DND-41 (cell line): ENCODE measurements at places on chromosomes 16 and 17.
A peak's percentile ranks its signal among the peaks of the same experiment; 100 is the strongest.

GRCh38 chr16:48082516-48082915 lies 73.3 kb downstream of the ABCC12 start:
- H3K36me3 ChIP-seq: no peaks in the 10 kb centered on the region
- H3K4me1 ChIP-seq: no peaks in the 10 kb centered on the region
- no peak overlapping the region for H3K27ac ChIP-seq
- peaks cover 4% of the 10 kb centered on the region for H3K27me3 ChIP-seq

DNA sequence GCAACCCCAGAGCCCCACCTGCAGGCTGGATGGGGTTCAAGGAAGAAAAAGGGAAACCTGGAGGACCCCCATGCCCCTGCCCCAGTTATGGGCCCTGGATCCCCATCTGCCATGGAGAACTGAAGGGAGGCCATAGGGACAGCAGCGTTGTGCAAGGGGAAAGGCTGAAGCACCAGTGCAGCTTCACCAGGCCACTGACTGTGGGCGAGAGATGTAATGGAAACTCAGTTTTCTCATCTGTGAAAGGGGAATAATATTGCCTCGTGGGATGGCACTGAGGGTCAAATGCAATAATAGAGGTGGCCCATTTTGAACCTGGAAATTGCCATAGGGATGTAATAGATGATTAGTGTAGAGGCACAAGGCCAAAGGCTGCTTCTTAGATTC lies 9.9 kb upstream of the TSPOAP1 start:
- peaks cover 92% of the 10 kb centered on the region for H3K4me1 ChIP-seq
- DNase-seq: no peak

- no peaks in the 10 kb centered on the region for H3K27me3 ChIP-seq
- no peaks in the 10 kb centered on the region for H3K4me1 ChIP-seq
- DNase-seq: no peak
- no peaks in the 10 kb centered on the region for H3K36me3 ChIP-seq
Observed at GRCh38 chr17:70374496-70374895, 205.2 kb downstream of the KCNJ2 start.

- no peaks in the 10 kb centered on the region for H3K36me3 ChIP-seq
- no peaks in the 10 kb centered on the region for H3K27me3 ChIP-seq
- no peak for DNase-seq
- H3K27ac ChIP-seq: no peak overlapping the region
- no peak overlapping the region for H3K4me3 ChIP-seq
Observed at GRCh38 chr17:21242026-21242697, 11.0 kb downstream of the NATD1 start.

GRCh38 chr17:44733753-44734152 lies 25.0 kb upstream of the ADAM11 start:
- no peaks in the 10 kb centered on the region for H3K27me3 ChIP-seq
- no peaks in the 10 kb centered on the region for H3K4me1 ChIP-seq
- H3K4me3 ChIP-seq: no peak overlapping the region
- peaks cover 59% of the 10 kb centered on the region for H3K36me3 ChIP-seq
- no peak overlapping the region for H3K27ac ChIP-seq
- DNase-seq: no peak

DNA sequence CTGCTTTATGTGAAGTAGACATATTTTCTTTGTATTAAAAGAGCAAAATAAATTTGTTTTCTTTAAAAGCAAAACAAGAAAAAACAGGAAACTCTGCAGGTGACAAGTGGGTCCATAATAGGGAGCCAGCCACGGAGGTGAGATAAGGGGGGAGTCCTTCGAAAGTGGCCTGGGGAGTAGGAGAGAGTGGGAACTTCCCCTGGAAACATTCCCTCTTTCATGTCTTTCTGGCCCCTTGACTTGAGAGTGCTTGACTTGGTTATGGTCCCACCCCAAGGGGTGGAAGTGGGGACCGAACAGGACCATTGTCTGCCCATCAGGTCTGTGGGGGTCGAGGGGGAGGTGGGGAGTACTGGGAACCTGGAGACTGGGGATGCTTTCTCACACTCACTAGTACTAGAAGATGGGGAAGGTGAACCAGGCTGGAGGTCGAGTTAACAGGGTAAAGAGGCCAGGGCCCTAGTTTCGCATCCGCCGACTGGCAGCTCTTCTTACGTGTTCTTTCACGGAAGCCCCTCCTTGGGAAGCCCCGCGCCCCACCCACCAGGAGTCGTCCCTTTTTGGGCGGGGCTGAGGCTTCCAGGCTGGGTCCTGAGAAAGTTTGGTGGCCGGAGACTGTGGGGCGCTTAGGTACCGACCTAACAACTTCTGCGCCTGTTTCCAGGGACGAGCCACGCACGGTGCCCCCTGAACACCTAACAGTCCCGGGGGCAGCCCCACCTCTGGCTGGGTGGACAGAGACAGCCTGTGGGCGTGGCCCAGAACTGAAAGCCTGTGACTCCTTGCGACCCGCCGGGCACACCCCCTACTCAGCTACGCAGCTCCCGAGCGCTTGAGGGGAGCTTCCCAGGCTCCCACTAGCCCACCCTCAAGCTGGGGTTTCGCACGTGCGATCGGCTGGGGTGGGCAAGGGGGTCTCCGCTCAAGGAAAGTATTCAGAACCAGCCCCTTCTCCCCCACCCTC lies 790 bp downstream of the TRADD start:
- H3K4me3 ChIP-seq: peak overlapping the region; percentile 85
- H3K27me3 ChIP-seq: no peaks in the 10 kb centered on the region
- H3K27ac ChIP-seq: peak overlapping the region; percentile 60

DNA sequence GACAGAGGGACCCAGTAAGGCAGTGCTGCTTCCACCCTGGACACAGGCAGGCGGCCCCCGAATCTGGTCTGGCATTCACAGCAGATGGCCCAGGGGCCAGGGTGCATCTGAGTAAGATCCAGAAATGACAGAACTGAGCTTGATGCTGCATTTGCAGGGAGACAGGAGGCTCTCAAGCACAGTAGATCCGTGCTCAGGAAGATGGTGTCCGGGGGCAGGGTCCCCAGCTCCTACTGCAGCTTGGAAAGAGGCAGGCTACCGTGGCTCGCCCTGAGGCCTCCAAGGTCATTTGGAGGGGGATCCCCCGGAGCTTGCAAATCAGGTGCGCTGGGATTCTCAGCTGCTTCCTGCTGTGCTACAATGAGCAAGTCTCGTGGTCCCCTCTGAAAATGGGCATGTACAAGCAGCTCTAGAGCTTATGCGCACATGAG lies 2.2 kb downstream of the C16orf95 start:
- DNase-seq: no peak
- H3K4me1 ChIP-seq: peaks cover 23% of the 10 kb centered on the region
- no peak overlapping the region for H3K27ac ChIP-seq
- H3K36me3 ChIP-seq: peaks cover 10% of the 10 kb centered on the region
- no peak overlapping the region for H3K4me3 ChIP-seq

GRCh38 chr17:67059372-67059771 lies 15.0 kb downstream of the CACNG1 start:
- DNase-seq: peak; percentile 1
- no peak overlapping the region for H3K4me3 ChIP-seq
- H3K27ac ChIP-seq: no peak overlapping the region
- H3K4me1 ChIP-seq: no peaks in the 10 kb centered on the region

DNA sequence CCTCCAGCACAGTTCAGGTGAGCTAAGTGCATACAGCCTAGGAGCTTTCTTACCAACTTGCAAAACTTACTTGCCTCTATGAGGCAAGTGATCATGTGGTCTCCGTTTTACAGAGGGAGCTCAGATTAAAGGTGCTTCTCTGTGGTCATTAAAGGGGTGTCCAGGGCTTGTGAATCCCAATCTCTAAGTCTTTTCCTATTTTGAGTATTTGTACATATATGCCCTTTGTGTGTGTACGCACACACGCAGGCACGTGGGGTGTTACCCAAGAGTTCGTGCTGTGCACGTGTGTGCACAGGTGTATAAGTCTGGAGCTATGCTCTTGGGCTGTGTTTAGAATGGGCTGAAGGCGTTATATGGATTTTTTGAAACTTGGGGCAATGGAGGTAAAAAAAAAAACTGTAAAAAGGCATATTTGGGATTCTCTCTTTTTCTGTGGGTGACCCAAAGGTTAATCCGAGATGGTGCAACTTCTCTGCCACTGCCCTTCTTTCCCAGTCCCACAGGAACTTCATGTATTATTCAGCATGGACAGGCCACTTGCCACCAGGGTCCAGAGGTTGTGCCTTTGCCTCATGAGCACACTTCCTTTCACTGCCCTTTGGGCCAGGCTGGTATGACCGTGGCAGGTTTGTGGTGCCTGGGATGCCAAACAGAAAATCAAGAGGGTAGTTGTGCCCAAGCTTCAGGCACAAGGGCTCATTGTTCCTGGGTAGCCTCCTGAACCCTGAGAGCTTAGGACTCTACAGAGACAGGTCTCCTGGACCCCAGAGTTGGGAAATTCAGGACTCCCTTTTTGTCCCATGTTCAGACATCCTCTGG lies 1.5 kb downstream of the ABCC3 start:
- peaks cover 8% of the 10 kb centered on the region for H3K27me3 ChIP-seq
- no peak overlapping the region for H3K4me3 ChIP-seq
- no peak for DNase-seq
- H3K4me1 ChIP-seq: no peaks in the 10 kb centered on the region
- no peak overlapping the region for H3K27ac ChIP-seq
- no peaks in the 10 kb centered on the region for H3K36me3 ChIP-seq

DNA sequence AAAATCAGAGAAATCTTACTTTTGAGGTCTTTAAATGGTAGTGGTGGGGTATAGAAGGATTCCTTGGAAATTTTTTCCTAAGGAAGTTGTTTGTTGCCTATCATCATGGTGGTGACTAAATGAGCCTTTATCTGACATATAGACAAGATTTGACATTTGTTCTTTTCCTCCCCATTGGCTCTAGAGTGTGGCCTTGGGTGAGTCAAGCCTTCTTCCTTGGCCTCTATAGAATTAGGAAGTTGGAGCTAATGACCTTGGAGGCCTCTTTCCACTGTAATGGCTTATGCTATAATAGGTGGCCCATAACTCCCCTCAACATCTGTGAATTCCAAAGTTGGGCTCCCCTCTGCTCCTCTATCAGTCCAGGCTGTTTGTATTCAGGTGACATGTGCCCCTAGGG lies 79.1 kb upstream of the HNF1B start:
- no peak overlapping the region for H3K4me3 ChIP-seq
- DNase-seq: no peak
- H3K27me3 ChIP-seq: peaks cover 9% of the 10 kb centered on the region
- no peak overlapping the region for H3K27ac ChIP-seq
- H3K36me3 ChIP-seq: no peaks in the 10 kb centered on the region
- H3K4me1 ChIP-seq: no peaks in the 10 kb centered on the region

GRCh38 chr17:57677301-57677700 lies 67.8 kb downstream of the CCDC182 start:
- H3K4me3 ChIP-seq: no peak overlapping the region
- DNase-seq: peak; percentile 3
- H3K36me3 ChIP-seq: peaks cover 82% of the 10 kb centered on the region

- H3K27ac ChIP-seq: no peak overlapping the region
- no peak overlapping the region for H3K4me3 ChIP-seq
- peaks cover 39% of the 10 kb centered on the region for H3K36me3 ChIP-seq
- H3K27me3 ChIP-seq: no peaks in the 10 kb centered on the region
- no peak for DNase-seq
Observed at GRCh38 chr16:57175896-57176295, 9.9 kb downstream of the PSME3IP1 start.

GRCh38 chr17:39747745-39748144 lies 10.0 kb downstream of the GRB7 start:
- no peak overlapping the region for H3K27ac ChIP-seq
- no peaks in the 10 kb centered on the region for H3K27me3 ChIP-seq
- no peak for DNase-seq
- peaks cover 4% of the 10 kb centered on the region for H3K4me1 ChIP-seq
- H3K36me3 ChIP-seq: no peaks in the 10 kb centered on the region
- H3K4me3 ChIP-seq: no peak overlapping the region

DNA sequence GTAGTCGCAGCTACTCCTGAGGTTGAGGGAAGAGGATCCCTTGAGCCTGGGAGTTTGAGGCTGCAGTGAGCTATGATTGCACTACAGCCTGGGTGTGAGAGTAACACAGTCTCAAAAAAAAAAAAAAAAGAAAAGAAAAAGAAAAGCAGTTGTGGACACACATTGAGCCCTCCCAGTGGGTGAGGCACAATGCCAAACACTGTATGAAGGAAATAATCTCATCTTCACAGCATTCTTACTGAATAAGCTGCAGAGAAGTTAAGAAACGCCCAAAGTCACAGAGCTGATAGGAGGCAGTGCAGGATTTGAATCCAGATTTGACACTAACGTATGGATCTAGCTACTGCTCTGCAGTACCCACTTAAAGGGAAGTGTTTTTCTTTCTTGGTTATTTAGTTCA lies 5.9 kb upstream of the LYZL6 start:
- H3K27ac ChIP-seq: no peak overlapping the region
- peaks cover 7% of the 10 kb centered on the region; the same call in 1 of the 2 replicates for H3K4me1 ChIP-seq
- no peak for DNase-seq
- H3K36me3 ChIP-seq: no peaks in the 10 kb centered on the region
- H3K27me3 ChIP-seq: peaks cover 5% of the 10 kb centered on the region
- no peak overlapping the region for H3K4me3 ChIP-seq

DNA sequence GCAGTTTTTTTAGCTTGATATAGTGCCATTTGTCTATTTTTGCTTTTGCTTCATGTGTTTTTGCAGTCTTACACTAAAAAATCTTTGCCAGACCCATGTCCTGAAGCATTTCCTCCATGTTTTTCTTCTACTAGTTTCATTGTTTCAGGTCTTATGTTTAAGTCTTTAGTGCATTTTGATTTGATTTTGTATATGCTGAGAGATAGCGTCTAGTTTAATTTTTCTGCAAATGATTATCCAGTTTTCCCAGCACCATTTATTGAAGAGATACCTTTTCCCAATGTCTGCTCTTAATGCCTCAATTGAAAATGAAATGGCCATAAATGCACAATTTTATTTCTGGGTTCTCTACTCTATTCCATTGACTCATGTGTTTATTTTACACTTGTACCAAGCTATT lies 40.8 kb upstream of the NACA2 start:
- H3K4me1 ChIP-seq: no peaks in the 10 kb centered on the region
- H3K27me3 ChIP-seq: no peaks in the 10 kb centered on the region
- no peaks in the 10 kb centered on the region for H3K36me3 ChIP-seq
- no peak for DNase-seq
- no peak overlapping the region for H3K4me3 ChIP-seq
- no peak overlapping the region for H3K27ac ChIP-seq

GRCh38 chr16:78675951-78676792 lies 576.7 kb downstream of the WWOX start:
- no peaks in the 10 kb centered on the region for H3K36me3 ChIP-seq
- no peaks in the 10 kb centered on the region for H3K27me3 ChIP-seq
- H3K4me3 ChIP-seq: no peak overlapping the region
- H3K27ac ChIP-seq: no peak overlapping the region
- no peak for DNase-seq

GRCh38 chr16:87648236-87648635 lies 45.9 kb downstream of the JPH3 start:
- no peak overlapping the region for H3K4me3 ChIP-seq
- H3K27ac ChIP-seq: no peak overlapping the region
- no peak for DNase-seq
- H3K27me3 ChIP-seq: peaks cover 16% of the 10 kb centered on the region
- H3K4me1 ChIP-seq: no peaks in the 10 kb centered on the region

GRCh38 chr16:87240211-87241136 lies 76.7 kb downstream of the C16orf95 start:
- H3K27me3 ChIP-seq: peaks cover 4% of the 10 kb centered on the region
- no peaks in the 10 kb centered on the region for H3K4me1 ChIP-seq
- no peaks in the 10 kb centered on the region for H3K36me3 ChIP-seq
- no peak overlapping the region for H3K27ac ChIP-seq
